GM10248 (cell line): ENCODE measurements at places on chromosomes 2 and 18.

- no peak for DNase-seq
Measured at GRCh38 chr2:14678761-14679160, 46.2 kb downstream of the LRATD1 start.

GRCh38 chr2:163752267-163752666 is 16.5 kb upstream of the FIGN start:
- DNase-seq: no peak

DNA sequence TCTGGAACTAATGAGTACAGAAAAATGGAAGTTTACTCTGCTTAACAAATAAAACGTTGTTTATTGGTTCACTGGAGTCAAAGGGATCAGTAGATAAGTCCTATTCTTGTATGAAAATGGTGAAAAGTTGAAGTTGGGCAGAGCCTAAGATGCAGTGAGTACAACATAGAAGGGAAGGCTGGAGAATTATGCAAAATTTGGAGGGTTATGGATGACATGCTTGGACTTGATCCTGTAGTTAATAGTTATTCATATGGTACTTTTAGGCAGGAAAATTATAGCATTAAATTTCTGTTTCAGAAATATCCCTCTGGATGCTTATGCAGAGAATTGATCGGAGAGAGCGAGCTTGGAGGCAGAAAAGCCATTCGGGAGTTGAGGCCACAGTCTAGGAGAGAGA is 167.6 kb downstream of the KCNS3 start:
- no peak for DNase-seq

DNA sequence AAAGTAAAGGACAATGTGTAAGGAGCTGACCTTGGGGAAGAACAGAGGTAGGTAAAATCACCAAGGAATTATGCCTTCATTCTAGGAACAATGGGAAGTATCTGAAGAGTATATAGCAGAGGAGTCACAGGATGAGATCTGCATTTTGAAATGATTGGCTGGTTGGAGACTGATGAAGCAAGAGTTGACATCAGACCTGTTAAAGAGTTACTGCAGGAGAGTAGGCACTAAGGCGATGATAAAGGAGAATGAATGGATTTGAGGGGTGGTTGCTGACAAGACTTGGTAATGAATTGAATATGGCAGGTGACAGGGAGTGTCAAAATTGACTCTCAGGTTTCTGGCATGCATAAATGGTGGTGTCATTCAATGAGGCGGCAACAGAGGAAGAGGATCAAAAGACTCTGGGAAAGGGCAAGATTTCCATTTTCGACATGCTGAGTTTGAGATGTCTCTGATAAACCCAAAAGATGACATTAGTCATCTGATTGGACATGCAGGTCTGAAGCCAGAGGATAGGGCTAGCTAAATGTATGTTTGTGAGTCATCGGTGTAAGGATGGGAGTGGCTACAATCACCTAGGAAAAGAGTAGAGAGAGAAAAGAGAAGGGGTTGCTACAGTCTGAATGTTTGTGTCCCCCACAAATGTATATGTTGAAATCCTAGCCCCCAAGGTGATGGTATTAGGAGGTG is 236.5 kb downstream of the DYM start:
- DNase-seq: no peak

DNA sequence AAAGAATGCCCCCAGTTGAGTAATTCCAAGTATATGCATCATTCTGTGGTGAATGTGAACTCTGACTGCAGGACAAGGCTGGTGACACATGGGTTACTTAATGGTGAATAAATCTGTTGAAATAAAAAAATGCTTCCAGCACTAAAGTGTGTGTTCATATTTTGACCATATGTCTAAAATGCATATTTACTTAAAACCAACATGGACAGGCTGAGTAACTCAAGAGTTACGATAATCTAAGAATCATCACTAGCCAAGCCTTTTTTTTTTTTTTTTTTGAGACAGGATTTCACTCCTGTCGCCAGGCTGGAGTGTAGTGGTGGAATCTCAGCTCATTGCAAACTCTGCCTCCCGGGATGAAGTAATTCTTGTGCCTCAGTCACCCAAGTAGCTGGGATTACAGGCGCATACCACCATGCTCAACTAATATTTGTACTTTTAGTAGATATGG is 47.1 kb upstream of the CCBE1 start:
- DNase-seq: no peak

- no peak for DNase-seq
Measured at GRCh38 chr2:80515964-80516363, 211.4 kb upstream of the LRRTM1 start.

DNA sequence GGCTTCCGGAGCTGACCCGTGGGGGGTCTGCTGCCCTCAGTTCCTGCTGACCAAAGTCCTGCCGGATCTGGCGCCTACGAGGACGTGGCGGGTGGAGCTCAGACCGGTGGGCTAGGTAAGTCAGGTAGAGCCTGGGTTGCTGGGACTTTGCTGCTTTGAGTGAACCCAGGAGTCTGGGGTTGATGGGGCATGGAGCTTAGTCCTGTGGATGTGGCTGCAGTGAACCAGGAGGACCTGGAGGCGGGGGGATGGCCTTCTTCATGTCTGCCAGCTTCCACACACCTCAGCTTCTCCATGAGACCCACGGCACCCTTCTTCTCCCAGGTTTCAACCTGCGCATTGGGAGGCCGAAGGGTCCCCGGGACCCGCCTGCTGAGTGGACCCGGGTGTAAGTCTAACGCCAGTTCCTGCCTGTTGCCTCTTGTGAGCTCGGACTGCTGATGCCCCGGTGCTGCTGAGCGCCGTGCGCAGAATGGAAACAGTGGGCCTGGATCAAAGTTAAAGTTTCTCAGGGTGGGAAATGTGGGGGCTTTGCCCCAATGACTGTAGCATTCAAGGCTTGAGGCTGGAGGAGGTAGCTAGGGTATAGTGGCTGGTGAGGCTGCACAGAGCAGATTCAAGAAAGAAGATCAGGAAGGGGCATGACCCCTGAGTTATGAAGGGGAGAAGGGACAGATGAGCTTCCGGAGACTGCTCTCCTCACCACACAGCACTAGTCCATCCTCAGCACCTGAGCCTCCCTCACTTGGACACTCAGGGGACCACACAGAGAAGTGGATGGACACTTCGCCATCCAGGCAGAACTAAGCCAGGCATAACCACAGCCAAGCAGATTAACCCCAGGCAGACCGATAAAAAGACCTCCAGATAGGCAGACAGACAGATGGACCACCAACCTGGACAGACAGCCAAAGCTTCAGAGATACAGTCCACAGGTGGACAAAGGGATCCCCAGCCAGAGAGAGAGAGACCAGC is 17.3 kb downstream of the PTPN18 start:
- no peak for DNase-seq

DNA sequence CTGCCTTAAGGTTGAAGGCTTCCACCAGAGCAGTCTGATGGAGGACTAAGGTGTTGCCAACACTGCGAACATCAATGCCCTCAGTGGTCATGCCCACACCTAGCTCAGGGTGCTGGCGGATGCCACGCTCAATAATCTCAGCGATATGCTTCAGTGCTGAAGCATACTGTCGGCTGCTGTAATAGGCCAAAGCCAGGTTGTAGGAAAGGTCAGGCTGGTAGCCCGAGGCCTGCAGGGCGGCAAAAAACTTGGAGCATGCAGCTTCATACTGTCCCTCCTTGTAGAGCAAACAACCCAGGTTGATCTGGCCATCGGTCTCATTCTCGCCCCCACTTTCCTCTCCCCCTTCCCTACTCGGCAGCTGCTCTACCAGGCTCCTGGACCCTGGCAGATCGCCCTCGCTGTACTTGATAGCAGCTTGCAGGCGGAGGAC is 159.4 kb downstream of the AGPS start:
- no peak for DNase-seq

DNA sequence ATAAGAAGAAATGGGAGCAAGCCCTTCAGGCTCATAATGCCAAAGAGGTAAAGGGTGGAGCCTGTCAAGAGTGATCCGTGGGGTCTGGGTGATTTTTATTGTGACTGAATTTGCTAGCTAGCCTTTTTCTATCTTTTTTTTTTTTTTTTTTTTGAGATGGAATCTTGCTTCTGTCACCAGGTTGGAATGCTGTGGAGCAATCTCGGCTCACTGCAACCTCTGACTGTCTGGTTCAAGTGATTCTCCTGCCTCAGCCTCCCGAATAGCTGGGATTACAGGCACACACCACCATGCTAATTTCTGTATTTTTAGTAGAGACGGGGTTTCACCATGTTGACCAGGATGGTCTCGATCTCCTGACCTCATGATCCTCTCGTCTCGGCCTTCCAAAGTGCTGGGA is 29.1 kb downstream of the DRC1 start:
- DNase-seq: no peak

GRCh38 chr2:164905307-164905706 is 50.0 kb downstream of the SLC38A11 start:
- no peak for DNase-seq

GRCh38 chr2:17995593-17995992 is 117.1 kb downstream of the KCNS3 start:
- no peak for DNase-seq

DNA sequence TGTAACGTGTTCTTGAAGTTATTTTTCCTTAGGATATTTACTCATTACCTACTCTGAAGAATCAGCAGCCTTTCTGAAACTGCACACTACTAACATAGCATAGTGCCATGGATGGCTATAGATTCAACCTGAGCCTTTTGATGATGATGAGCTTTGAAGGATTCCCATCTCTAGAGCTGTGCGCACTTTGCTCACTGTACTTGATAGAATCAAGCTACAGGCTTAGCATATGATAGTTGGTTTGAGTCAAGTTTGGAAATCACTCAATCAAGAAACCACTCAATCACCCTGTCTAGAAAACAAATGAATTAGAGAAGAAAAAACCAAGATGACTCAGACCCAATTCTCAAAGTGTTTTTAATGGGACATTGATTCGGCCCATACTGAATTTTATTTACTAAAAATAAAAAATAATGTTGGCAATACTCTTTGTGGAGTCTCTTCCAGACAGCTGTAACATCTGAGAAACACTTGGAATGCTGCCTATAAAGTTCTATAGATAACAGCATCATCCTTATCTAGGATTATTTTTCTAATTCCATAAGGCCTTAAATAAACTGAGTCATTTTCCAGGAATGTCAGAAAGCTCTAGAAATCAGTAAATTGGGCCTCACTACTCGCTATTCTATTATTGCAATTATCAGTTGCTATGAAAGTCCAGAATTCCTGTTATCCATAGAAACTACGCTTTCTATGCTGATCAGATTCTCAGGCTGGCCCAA is 259.0 kb upstream of the ERBB4 start:
- DNase-seq: no peak

GRCh38 chr18:29982218-29982617 is 1060.3 kb downstream of the DSC3 start:
- no peak for DNase-seq

DNA sequence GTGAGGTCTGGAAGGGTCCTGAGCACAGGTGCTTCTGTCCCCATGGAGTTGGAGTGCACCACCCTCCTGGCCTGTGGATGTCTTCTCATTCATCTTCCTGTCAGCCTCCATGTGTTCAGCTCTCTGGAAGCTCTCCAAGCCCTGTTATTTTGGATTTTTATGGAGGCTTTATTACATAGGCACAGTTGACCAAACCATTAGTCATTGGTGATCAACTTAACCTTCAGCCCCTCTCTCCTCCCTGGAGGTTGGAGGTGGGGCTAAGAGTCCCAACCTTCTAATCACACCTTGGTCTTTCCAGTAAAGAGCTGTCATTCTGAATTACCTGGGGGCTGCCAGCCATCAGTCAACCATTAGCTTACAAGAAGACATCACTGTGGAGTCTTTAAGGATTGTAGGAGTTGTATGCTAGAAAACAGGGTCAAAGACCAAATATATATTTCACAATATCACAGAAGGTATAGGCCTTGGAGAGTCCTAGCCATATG is 7.5 kb upstream of the MCFD2 start:
- DNase-seq: no peak

- no peak for DNase-seq
Measured at GRCh38 chr2:16014041-16014787, 73.9 kb downstream of the MYCN start.

GRCh38 chr2:7077660-7078267 is 160.6 kb downstream of the RNF144A start:
- DNase-seq: no peak

GRCh38 chr18:5162111-5162510 is 34.9 kb downstream of the AKAIN1 start:
- no peak for DNase-seq

DNA sequence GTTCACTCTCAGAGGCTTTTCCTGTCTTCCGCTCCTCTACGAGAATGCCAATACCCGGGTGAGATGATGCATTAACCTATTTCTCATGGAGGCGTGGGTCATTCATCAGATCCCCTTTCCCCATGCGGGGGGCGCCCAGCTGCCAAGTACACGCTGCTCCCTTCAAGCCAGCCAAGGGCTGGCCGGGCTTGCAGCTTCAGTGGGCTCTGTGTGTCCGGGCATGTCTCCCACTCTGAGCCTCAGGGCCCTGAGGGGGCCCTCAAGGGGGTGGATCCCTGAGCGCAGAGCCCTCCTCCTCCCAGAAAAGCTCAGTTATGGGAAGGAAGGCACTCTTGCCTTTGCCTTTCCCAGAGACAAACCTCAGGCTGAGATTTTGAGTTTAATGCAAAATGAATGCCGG is 431.8 kb upstream of the MYT1L start:
- no peak for DNase-seq

- DNase-seq: no peak
Measured at GRCh38 chr2:177753682-177754491, 318.7 kb downstream of the PDE11A start.

DNA sequence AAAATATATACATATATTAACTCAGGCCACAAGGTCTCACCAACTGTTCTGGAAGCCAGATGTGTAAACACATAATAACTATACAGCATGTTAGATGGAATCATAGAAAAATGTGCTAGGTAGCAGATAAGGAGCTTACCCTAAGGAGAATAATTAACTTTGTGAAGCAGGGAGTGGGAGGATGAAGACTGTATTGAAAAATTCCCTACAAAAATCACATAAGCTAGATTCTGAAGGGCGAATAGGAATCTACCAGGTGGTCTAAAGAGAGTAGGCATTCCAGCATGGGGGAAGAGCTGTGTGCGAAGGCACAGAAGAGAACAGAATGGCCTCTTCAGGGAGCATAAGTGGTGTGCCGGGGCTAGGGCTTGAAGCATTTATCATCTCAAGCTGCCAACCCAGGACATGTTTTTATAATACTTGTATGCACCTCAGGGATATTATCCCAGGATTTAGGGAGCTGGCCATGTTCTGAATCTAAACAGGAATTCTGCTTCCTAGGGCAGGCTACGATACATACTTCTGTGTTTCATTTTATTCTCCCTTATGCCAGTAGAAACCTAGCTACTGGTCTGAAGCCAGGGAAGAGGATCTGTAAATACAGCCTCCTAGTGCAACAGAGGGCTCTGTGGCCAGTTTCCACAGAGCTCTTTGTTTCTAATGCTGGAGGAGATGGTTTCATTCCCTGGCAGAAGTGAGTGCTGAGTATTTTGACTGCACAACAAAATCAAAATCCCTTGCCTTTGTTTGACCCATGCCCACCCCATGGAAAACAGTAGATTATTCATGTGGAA is 56.7 kb downstream of the NEMP2 start:
- no peak for DNase-seq
